NCI-H446 (cell line): ENCODE measurements at places on chromosomes 6 and 20.

- DNase-seq, result no peak
Observed at GRCh38 chr6:89414215-89414614, 2.1 kb upstream of the RRAGD start.

DNA sequence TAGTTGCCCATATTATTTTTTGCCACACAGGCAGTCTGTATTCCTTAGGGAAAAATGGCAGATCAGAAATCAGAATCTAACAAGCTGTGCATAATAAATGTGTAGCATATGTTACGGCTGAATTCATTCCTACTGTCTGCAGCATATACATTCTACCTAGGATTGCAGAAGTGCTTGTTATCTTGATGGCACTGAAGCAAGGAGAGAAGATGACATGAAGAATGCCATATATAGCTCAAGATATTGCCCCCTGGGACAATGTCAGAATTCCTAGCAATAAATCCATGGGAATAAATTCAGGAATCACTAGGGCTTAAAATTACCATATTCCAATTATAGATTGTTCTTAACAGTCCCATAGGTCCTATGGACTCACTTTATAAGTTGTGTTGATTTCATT is 293.0 kb upstream of the CNR1 start:
- DNase-seq, result no peak

DNA sequence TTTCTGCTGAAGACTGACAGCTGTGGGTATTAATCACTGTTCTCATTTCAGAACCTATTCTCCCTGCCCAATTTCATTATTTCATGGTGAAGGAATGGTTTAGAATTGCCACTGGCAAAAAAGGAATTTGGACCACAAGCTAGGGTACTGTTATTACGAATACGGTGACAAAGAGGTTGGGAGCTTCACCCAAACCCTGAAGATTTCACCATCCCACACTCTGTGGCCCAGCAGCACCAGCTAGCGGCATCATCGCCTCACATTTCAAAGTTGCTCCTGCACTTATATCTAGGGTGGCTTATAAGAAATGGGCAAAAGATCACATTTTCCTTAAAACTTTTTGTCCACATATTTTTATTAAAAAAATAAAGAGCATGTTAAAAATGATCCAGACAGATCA is 236.1 kb downstream of the SYNDIG1 start:
- no peak for DNase-seq

DNA sequence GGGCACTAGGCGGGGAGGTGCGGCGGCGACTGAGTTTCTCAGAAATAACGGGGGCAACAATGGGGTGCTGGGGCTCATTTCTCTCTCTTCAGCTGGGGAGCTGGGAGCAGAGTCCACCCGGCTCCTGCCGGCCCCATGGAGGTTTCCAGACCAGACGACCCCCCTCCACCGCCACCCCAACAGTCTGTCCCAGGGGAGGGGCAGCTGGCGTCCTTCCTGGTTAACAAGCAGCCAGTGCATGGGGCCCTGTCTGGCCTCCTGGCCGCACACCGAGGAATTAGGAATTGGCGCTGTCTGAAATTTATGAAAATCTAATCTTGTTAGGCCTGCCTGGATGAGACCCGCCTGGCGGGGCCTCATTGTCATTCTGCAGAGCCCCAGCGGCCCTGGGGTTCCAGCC is 42.4 kb downstream of the PMEPA1 start:
- no peak for DNase-seq

DNA sequence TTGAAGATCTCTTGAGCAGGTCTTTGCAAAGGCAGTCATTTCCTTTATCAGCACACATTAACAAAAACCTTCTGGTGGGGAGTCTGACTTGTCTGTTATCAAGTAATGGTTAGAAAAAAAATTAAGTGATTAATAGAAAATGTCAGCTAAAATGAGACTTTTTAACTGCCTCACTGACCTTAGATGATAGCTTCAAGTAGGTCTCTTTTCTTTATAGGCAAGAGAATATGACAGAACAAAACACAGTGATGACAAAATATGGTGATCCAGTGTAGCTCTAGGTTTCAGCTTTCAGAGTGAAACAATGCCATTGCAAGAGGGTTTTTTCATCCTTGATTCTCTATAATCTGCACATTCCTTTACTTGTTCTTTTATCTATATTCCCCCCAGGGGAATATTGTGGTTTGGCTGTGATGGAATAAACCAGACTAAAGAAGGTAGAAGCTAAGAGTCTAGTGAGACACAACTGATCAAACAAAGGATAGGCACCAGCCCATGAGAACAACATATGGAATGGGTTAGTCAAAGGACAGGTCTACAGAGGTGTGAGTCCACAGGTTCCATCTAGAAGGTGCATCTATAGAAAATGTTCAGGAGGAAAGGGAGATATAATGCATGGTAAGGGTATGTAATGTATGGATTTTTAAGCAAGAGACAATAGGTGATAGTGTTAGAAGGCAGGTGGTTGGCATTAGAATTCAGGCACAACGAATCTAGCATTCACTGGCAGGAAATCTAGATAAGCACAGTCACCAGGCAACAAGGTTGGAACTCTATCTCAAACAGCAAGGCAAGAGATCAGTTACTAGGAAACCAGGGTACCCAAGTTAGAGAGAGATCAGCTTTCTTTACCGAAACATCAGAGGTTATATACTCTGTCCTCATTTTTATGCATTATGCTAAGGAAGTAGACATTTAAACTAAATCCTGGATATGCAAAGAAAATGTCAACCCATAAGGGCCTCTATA is 228.9 kb upstream of the SMLR1 start:
- no peak for DNase-seq

- no peak for DNase-seq
Observed at GRCh38 chr6:33812669-33813068, 8.9 kb upstream of the MLN start.

GRCh38 chr20:61555566-61555965 is 303.5 kb downstream of the CDH4 start:
- DNase-seq, result no peak

GRCh38 chr6:162942866-162943265 is 215.1 kb downstream of the PACRG start:
- no peak for DNase-seq

- DNase-seq, result no peak
Observed at GRCh38 chr6:113642714-113643406, 214.3 kb upstream of the MARCKS start.

GRCh38 chr6:119273272-119274196 is 76.0 kb downstream of the MAN1A1 start:
- DNase-seq, result peak; percentile 12

DNA sequence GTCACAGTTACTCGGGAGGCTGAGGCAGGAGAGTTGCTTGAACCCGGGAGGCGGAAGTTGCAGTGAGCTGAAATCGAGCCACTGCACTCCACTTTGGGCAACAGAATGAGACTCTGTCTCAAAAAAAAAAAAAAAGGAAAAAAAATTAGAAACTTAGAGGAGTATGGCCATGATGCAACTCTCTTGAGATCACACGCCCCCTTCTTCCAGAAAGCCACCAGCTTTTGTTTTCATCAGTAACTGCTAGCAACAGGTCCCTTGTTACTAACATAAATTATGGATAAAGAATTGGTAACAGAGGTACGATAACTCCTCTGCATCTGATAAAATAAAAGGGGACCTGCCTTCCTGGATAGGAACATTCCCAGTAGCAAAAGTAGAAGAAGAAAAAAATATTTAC is 308.2 kb downstream of the CD83 start:
- no peak for DNase-seq

GRCh38 chr6:22886650-22887581 is 317.6 kb downstream of the HDGFL1 start:
- no peak for DNase-seq
